ENCODE measurements at places on chromosomes 11 and 22. TPM values are rescaled to one million over a fixed set of nuclear protein-coding genes. Genes with fewer than 3 reads are reported as not detected.
A peak's percentile ranks its signal among the peaks of the same experiment; 100 is the strongest.

DNA sequence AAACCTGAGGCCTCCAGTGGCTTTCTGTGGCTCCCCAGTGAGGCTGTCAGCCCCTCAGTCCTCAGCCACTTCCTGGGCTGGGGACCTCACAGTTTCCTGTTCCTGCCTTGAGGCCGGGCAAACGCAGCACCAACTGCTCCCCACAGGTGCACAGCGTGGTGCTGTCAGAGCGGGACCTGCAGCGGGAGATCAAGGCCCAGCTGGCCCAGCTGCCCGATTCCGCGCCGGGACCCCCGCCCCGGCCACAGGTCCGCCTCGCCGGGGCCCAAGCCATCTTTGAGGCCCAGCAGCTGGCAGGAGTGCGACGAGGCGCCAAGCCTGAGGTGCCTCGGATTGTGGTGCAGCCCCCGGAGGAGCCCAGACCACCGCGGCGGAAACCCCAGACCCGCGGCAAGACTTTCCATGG, 5.4 kb downstream of the TBC1D10C start:
- no peaks in the 10 kb centered on the region for H3K27me3 ChIP-seq
- peaks cover 72% of the 10 kb centered on the region for H3K4me1 ChIP-seq
- H3K36me3 ChIP-seq = peaks cover 49% of the 10 kb centered on the region
- peak overlapping the region; percentile 90 for H3K4me3 ChIP-seq
- DNase-seq = peak; percentile 95
- peak overlapping the region; percentile 92 for H3K27ac ChIP-seq

- no peaks in the 10 kb centered on the region for H3K36me3 ChIP-seq
- no peaks in the 10 kb centered on the region for H3K27me3 ChIP-seq
- no peak for DNase-seq
- H3K4me1 ChIP-seq = no peaks in the 10 kb centered on the region
- no peak overlapping the region for H3K27ac ChIP-seq
Observed at GRCh38 chr11:120130176-120130980, 7.5 kb downstream of the TRIM29 start.

- no peaks in the 10 kb centered on the region for H3K4me1 ChIP-seq
- H3K27ac ChIP-seq = no peak overlapping the region
- no peak overlapping the region for H3K4me3 ChIP-seq
- H3K27me3 ChIP-seq = peaks cover 6% of the 10 kb centered on the region
Observed at GRCh38 chr11:44400431-44400830, 90.5 kb upstream of the ALX4 start.

GRCh38 chr11:85165819-85166218, 461.3 kb downstream of the DLG2 start:
- DNase-seq = no peak
- H3K27me3 ChIP-seq = no peaks in the 10 kb centered on the region

The MS4A1 gene
- not detected for total RNA-seq

The PIH1D2 gene
- not detected for total RNA-seq

The MGAT3 gene
- 3.6 TPM for total RNA-seq

The CSNK2A3 gene
- 0.84 TPM for total RNA-seq

Data from activated CD8-positive, alpha-beta memory T cell treated with anti-CD3 and anti-CD28 coated beads, Interleukin-2, amount 10 ng/mL, durations not matched to agents 7 days and 5 days (primary cell).